WTC11 (cell line): ENCODE measurements at places on chromosomes 3 and 15. TPM values are rescaled to one million over a fixed set of nuclear protein-coding genes. Genes with fewer than 3 reads are reported as not detected.

DNA sequence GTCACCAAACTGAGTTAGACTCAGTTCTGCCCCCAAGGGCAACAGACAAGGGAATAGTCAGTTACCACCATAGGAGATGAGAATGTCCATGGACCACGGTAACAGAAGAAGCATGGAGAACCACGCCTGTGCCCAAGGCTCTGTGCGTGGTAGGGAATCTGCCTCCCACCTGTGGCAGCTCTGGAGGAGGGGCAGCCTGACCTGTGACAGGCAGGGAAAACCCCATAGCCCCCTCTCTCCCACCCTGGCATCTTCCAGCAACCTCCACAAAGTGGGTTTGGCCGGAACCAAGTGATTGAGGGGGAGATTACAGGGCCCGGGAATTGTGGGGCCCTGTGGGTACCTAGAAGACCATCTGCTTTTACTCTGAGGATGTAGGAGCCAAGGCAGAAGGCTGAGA lies 14.3 kb upstream of the LTF start:
- peaks cover 10% of the 10 kb centered on the region for H3K36me3 ChIP-seq
- no peaks in the 10 kb centered on the region for H3K4me1 ChIP-seq
- H3K27me3 ChIP-seq, result peaks cover 4% of the 10 kb centered on the region
- H3K4me3 ChIP-seq, result no peak overlapping the region

- DNase-seq, result no peak
- no peak overlapping the region for H3K27ac ChIP-seq
- no peak overlapping the region for H3K4me3 ChIP-seq
- peaks cover 10% of the 10 kb centered on the region for H3K4me1 ChIP-seq
- no peaks in the 10 kb centered on the region for H3K36me3 ChIP-seq
Measured at GRCh38 chr3:12296511-12296910, 7.6 kb downstream of the PPARG start.

GRCh38 chr15:51263116-51263515 lies 75.3 kb downstream of the CYP19A1 start:
- H3K27me3 ChIP-seq, result peaks cover 4% of the 10 kb centered on the region
- peaks cover 3% of the 10 kb centered on the region for H3K36me3 ChIP-seq
- no peak overlapping the region for H3K4me3 ChIP-seq
- no peak overlapping the region for H3K27ac ChIP-seq
- peaks cover 7% of the 10 kb centered on the region for H3K4me1 ChIP-seq
- no peak for DNase-seq

DNA sequence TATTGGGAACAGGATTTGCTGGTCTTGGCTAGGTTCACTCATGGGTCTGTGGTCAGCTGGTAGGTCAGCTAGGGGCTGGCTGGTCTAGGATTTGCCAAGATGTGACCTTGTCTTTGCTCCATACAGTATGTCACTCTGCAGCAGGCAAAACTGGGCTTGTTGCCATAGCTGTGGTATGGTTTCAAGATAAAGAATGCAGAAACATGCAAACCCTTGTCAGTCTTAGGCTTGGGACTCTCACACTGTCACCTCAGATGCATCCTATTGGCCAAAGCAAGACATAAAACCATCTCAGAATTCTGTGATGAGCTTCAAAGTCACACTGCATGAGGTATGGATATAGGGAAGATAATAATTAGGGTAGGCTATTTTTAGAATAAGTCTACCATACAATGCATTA lies 66.6 kb upstream of the TBC1D5 start:
- H3K36me3 ChIP-seq, result no peaks in the 10 kb centered on the region
- peaks cover 5% of the 10 kb centered on the region; the same call in 1 of the 2 replicates for H3K4me1 ChIP-seq
- no peak overlapping the region for H3K27ac ChIP-seq
- no peaks in the 10 kb centered on the region for H3K27me3 ChIP-seq
- no peak overlapping the region for H3K4me3 ChIP-seq

DNA sequence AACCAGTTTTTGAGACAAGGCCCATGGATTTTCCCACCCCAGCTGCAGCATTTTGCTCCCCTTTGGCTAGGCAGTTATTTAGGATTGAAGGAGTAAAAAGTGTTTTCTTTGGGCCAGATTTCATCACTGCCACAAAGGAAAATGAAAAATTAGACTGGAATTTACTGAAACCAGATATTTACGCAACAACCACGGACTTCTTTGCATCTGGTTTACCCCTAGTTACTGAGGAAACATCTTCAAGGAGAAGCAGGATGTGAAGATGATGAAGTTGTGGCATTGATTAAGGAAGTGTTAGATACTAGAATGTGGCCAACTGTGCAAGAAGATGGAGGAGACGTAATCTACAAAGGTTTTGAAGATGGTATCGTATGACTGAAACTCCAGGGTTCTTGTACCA lies 165.2 kb upstream of the MYRIP start:
- H3K4me1 ChIP-seq, result peaks cover 13% of the 10 kb centered on the region
- peaks cover 12% of the 10 kb centered on the region for H3K36me3 ChIP-seq
- no peaks in the 10 kb centered on the region for H3K27me3 ChIP-seq
- no peak overlapping the region for H3K4me3 ChIP-seq

DNA sequence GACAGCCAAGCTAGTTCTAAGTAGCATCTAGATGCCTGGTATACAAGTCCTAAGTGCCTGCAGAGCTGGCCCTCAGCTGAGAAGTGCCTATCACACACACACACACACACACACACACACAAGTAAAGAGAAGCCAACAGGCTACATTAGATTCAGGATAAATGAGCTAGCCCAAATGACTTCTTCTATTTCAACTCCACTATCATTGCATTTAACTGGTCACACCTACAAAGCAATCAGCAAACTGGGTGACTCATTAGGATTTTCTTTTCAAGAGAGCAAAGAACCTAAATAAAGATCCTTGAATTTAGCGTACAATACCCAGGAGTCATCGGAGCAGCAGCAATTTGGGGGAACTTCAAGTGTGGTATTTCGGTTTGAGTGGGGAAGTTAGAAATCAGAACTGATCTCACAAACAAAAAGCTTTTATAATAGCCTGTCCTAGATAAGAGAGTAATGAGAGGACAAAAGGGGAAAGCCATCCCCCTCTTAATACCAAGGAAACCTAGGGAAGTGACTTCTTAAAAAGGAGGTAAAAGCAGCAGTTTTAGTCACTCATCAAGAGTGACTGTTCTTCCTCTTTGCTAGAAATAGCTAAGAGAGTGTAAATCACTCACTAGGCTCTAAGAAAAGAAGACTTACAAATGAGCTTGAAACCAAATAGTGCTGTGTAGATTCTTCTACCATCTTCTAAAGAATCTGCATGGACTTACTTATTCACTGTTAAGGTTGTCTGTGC lies 112.7 kb downstream of the TNIK start:
- DNase-seq, result no peak
- H3K4me3 ChIP-seq, result no peak overlapping the region
- no peaks in the 10 kb centered on the region for H3K27me3 ChIP-seq
- peaks cover 62% of the 10 kb centered on the region for H3K4me1 ChIP-seq
- no peak overlapping the region for H3K27ac ChIP-seq
- peaks cover 12% of the 10 kb centered on the region for H3K36me3 ChIP-seq

The OR5K2 gene
- total RNA-seq, result not detected in 3 replicates

DNA sequence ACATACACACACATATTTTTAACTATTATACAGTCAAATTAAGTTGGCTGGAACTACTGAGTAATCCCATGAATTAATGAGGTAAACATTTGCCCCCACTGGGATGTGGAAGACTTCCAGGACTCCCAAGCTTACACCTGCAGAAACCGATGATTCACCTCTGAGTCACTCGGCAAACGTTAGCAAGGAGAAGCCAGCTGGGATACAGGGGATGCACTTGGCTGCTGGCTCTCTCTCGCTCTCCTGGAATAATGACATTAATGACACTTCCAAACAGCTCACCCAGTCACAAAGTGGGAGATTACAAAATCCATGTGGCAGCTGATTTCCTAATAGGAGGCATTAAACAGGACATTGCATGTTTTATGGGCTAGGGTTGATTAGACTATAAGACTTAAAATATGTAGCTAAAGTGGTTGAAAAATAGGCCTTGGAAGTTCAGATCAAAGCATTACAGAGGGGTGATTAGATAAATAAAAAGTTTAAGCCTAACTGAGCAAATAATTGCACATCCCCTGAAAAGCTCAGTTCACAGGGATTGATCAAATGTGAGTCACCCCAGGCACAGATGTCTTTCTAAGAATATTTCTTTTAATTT lies 500.9 kb downstream of the SOX2 start:
- peak overlapping the region; percentile 61; the same call in 1 of the 2 replicates for H3K27ac ChIP-seq
- DNase-seq, result peak; percentile 24
- no peaks in the 10 kb centered on the region for H3K36me3 ChIP-seq
- no peak overlapping the region for H3K4me3 ChIP-seq
- peaks cover 4% of the 10 kb centered on the region; the same call in 1 of the 2 replicates for H3K27me3 ChIP-seq
- H3K4me1 ChIP-seq, result peaks cover 22% of the 10 kb centered on the region

The CD80 gene
- 0.14 to 0.24 TPM in 2 of 3 replicates, not detected in the other for total RNA-seq

- no peaks in the 10 kb centered on the region; the same call in 1 of the 2 replicates for H3K27me3 ChIP-seq
- no peak overlapping the region for H3K27ac ChIP-seq
- peaks cover 15% of the 10 kb centered on the region for H3K4me1 ChIP-seq
- no peak for DNase-seq
- no peaks in the 10 kb centered on the region for H3K36me3 ChIP-seq
- H3K4me3 ChIP-seq, result no peak overlapping the region
Measured at GRCh38 chr3:150144191-150144708, 173.6 kb upstream of the PFN2 start.

The WHAMM gene
- 2.8 to 3.8 TPM (median 3.2 TPM) in 3 replicates for total RNA-seq

The EPHA3 gene
- total RNA-seq, result 0.32 to 0.74 TPM (median 0.41 TPM) in 3 replicates

DNA sequence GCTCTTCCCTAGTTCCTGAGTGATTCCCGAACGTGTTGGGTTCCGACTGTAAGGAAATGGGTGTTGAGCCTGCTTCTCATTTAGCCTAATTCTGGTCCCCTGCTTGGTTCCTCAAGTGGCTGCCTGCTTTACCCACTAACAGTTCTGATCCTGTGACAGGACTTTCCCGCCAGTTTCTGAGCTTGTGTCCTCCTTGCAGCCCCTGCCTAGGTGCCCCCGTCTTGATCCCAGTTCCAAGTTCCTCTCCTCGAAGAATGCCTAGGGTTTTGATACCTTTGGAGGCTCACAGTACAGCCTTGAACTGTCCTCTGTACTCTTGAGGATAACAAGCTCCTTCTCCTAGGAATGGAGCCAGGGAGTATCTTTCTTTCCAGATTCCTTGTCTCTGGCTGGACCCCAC lies 12.0 kb upstream of the RASGRF1 start:
- no peaks in the 10 kb centered on the region for H3K4me1 ChIP-seq
- H3K27me3 ChIP-seq, result peaks cover 63% of the 10 kb centered on the region
- H3K36me3 ChIP-seq, result no peaks in the 10 kb centered on the region
- H3K27ac ChIP-seq, result no peak overlapping the region
- no peak overlapping the region for H3K4me3 ChIP-seq

GRCh38 chr3:34198309-34198708 lies 399.9 kb downstream of the PDCD6IP start:
- H3K4me3 ChIP-seq, result no peak overlapping the region
- no peak for DNase-seq

The SEMA3F gene
- 49.0 to 52.0 TPM (median 52.0 TPM) in 3 replicates for total RNA-seq

DNA sequence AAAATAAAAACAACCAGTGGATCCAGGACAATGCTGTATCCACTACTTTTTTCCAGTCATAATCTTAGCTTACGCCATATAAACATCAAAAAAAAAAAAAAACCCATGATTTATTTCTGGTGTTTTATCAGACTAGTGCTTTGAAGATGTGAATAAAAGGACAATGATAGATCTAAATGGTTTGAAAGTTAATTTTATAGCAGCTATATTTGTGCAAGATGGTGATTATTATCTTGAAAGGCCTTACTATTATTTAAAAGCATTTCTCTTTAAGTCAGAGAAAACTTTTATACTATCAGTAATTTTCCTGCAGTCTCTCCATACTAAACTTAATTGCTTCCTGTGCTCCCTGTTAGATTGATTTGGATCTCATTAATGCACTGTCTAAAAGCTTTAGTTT lies 670.3 kb downstream of the TBL1XR1 start:
- H3K27ac ChIP-seq, result no peak overlapping the region
- H3K4me1 ChIP-seq, result peaks cover 42% of the 10 kb centered on the region
- peaks cover 5% of the 10 kb centered on the region for H3K27me3 ChIP-seq
- no peak overlapping the region for H3K4me3 ChIP-seq
- no peaks in the 10 kb centered on the region for H3K36me3 ChIP-seq

The HYAL1 gene
- total RNA-seq, result 3.4 to 3.8 TPM (median 3.5 TPM) in 3 replicates

The GOLGA8G gene
- total RNA-seq, result not detected in 3 replicates

GRCh38 chr15:44715142-44715796 lies 4.0 kb downstream of the B2M start:
- H3K4me1 ChIP-seq, result peaks cover 20% of the 10 kb centered on the region
- H3K27me3 ChIP-seq, result peaks cover 15% of the 10 kb centered on the region
- H3K4me3 ChIP-seq, result no peak overlapping the region
- no peak overlapping the region for H3K27ac ChIP-seq
- DNase-seq, result no peak
- H3K36me3 ChIP-seq, result peaks cover 21% of the 10 kb centered on the region

The ADAMTS9 gene
- total RNA-seq, result 1.9 to 3.1 TPM (median 2.6 TPM) in 3 replicates

DNA sequence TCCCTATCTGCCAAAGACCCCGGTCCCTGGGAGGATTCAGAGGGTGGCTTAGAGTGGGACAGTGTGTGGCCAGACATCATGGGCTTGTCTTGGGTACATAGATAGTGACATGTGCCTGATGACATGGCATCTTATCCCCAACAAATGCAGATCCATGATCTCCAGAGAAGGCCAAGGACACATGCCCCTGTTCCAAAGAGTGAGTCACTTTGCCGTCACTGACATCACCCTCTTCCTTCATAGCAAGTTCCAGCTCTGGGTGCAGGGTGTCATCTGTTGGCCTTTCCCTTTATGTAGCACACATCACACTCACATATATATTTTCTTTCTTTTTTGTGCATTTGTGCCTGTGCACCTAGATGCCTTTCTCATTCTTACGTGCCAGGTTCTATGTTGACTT lies 350.5 kb downstream of the LRTM1 start:
- no peaks in the 10 kb centered on the region for H3K36me3 ChIP-seq
- H3K27ac ChIP-seq, result no peak overlapping the region
- H3K4me3 ChIP-seq, result no peak overlapping the region
- H3K4me1 ChIP-seq, result peaks cover 14% of the 10 kb centered on the region
- no peaks in the 10 kb centered on the region for H3K27me3 ChIP-seq
- no peak for DNase-seq

The C3orf52 gene
- total RNA-seq, result 10.2 to 14.3 TPM (median 10.3 TPM) in 3 replicates

The FRMD4B gene
- 4.0 to 6.7 TPM (median 5.9 TPM) in 3 replicates for total RNA-seq

GRCh38 chr3:168394439-168394838 lies 298.7 kb upstream of the GOLIM4 start:
- DNase-seq, result no peak
- no peak overlapping the region for H3K27ac ChIP-seq
- no peaks in the 10 kb centered on the region for H3K27me3 ChIP-seq
- peaks cover 16% of the 10 kb centered on the region for H3K4me1 ChIP-seq

GRCh38 chr3:188002626-188003138 lies 151.3 kb upstream of the LPP start:
- H3K27ac ChIP-seq, result no peak overlapping the region
- H3K36me3 ChIP-seq, result no peaks in the 10 kb centered on the region
- no peaks in the 10 kb centered on the region for H3K27me3 ChIP-seq
- no peak for DNase-seq
- peaks cover 53% of the 10 kb centered on the region for H3K4me1 ChIP-seq
- no peak overlapping the region for H3K4me3 ChIP-seq

The LMAN1L gene
- total RNA-seq, result not detected in 3 replicates

The CELF6 gene
- not detected in 3 replicates for total RNA-seq

The LTF gene
- 0.14 to 0.30 TPM (median 0.22 TPM) in 3 replicates for total RNA-seq

The SLC6A11 gene
- 0.85 to 1.5 TPM (median 1.1 TPM) in 3 replicates for total RNA-seq

DNA sequence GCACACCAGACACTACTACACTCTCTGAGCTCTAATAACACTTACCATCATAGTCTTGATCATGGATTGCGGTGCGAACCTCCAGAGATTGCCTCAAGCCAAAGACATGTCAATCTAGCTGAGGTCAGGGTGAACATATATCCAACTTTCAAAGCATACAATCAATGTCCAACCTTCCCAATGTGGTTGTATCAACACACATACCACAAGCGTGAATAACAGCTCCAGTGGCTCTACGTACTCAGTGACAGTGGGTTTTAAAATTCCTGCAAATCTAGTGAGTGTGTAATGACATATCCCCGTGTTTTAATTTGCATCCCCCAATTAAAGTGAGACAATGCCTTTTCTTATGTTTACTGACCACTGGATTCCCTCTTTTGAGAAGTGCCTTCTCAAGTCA lies 29.6 kb downstream of the SFMBT1 start:
- H3K36me3 ChIP-seq, result no peaks in the 10 kb centered on the region
- H3K4me3 ChIP-seq, result no peak overlapping the region
- H3K27me3 ChIP-seq, result no peaks in the 10 kb centered on the region
- peak overlapping the region; percentile 17; the same call in 1 of the 2 replicates for H3K27ac ChIP-seq

The TLR9 gene
- total RNA-seq, result not detected in 3 replicates
